Psoas muscle (tissue), 8 donors: ENCODE measurements at places on chromosomes 5 and 9.

- H3K27ac ChIP-seq = no peak overlapping the region
- H3K36me3 ChIP-seq = no peaks in the 10 kb centered on the region
- DNase-seq = no peak
- no peak overlapping the region for H3K4me3 ChIP-seq
Observed at GRCh38 chr5:78050888-78051287, 243.6 kb downstream of the AP3B1 start.

- no peaks in the 10 kb centered on the region for H3K27me3 ChIP-seq
- no peak for DNase-seq
- H3K36me3 ChIP-seq = peaks cover 12% of the 10 kb centered on the region
- H3K27ac ChIP-seq = no peak overlapping the region
Observed at GRCh38 chr9:6845880-6846279, 88.1 kb downstream of the KDM4C start.

DNA sequence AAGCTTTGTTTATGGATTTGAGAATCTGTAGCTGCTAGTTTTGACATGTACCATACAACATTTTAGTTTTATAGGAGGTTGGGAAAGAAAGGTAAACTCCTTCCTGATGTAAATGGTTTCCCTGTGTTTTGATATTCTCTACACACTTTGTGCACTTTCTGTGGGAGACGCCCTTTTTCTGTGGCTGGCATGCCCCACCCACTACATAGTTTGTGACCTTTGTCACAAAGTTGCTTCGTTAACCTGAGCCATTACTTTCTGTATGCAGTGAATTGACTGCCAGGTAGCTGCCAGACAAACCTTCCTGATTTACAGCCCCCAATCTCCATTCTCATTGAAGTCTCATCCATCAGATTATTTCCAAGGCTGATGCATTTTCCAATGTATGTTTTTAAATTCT, 90.6 kb downstream of the NLN start:
- no peak for DNase-seq
- H3K27me3 ChIP-seq = no peaks in the 10 kb centered on the region
- H3K4me1 ChIP-seq = no peaks in the 10 kb centered on the region
- no peak overlapping the region for H3K4me3 ChIP-seq
- H3K27ac ChIP-seq = no peak overlapping the region

GRCh38 chr9:108612513-108612912, 243.3 kb downstream of the ACTL7B start:
- H3K4me3 ChIP-seq = no peak overlapping the region
- no peak for DNase-seq
- no peaks in the 10 kb centered on the region for H3K4me1 ChIP-seq
- no peak overlapping the region for H3K27ac ChIP-seq
- no peaks in the 10 kb centered on the region for H3K36me3 ChIP-seq

DNA sequence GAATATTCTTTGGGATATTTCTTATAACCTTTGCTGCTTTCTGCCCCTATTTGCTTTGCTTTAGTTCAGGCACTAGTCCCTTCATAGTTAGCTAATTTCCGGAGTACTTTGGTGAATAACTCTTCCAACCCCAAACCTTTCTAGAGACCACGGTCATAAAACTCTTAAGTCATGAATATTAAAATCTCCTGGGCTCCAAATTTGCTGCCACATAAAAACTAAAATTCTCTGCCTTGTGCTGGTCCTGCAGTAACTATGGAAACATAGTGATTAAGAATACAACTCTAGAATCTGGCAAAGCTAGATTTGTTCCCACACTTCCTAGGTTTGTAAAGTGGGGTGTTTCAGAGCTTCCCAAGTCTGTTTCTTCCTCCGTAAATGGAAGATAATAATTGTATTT, 10.0 kb upstream of the ACTBL2 start:
- H3K4me1 ChIP-seq = no peaks in the 10 kb centered on the region
- no peak overlapping the region for H3K4me3 ChIP-seq
- no peak for DNase-seq
- no peaks in the 10 kb centered on the region for H3K27me3 ChIP-seq
- no peaks in the 10 kb centered on the region for H3K36me3 ChIP-seq

GRCh38 chr5:32160228-32160627, 13.9 kb downstream of the GOLPH3 start:
- H3K27ac ChIP-seq = no peak overlapping the region
- H3K4me1 ChIP-seq = peaks cover 45% of the 10 kb centered on the region
- DNase-seq = no peak
- H3K4me3 ChIP-seq = no peak overlapping the region
- H3K27me3 ChIP-seq = no peaks in the 10 kb centered on the region
- no peaks in the 10 kb centered on the region for H3K36me3 ChIP-seq

DNA sequence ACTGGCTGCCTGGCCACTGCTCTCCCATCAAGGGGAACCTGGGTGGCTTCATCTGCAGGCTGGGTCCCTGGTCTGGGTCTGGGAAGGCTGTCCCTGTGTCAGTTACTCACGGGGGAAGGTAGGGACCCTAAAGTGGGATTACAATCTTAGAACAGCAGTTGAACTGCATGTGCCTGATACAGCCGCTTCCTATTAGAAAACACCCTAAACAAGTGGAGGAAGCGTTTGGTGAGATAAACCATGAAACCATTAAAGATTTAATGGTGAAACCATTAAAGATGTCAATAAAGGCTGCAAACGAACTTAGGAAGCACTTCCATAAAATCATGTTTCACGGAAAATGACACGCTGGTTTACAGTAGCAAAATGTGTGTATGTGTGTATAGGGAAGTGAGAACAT, 2.5 kb upstream of the GFI1B start:
- H3K27me3 ChIP-seq = no peaks in the 10 kb centered on the region
- DNase-seq = no peak
- no peaks in the 10 kb centered on the region for H3K4me1 ChIP-seq

GRCh38 chr9:4465910-4466309, 24.4 kb upstream of the SLC1A1 start:
- no peak for DNase-seq
- no peak overlapping the region for H3K27ac ChIP-seq
- no peaks in the 10 kb centered on the region for H3K4me1 ChIP-seq
- H3K27me3 ChIP-seq = no peaks in the 10 kb centered on the region
- no peaks in the 10 kb centered on the region for H3K36me3 ChIP-seq

DNA sequence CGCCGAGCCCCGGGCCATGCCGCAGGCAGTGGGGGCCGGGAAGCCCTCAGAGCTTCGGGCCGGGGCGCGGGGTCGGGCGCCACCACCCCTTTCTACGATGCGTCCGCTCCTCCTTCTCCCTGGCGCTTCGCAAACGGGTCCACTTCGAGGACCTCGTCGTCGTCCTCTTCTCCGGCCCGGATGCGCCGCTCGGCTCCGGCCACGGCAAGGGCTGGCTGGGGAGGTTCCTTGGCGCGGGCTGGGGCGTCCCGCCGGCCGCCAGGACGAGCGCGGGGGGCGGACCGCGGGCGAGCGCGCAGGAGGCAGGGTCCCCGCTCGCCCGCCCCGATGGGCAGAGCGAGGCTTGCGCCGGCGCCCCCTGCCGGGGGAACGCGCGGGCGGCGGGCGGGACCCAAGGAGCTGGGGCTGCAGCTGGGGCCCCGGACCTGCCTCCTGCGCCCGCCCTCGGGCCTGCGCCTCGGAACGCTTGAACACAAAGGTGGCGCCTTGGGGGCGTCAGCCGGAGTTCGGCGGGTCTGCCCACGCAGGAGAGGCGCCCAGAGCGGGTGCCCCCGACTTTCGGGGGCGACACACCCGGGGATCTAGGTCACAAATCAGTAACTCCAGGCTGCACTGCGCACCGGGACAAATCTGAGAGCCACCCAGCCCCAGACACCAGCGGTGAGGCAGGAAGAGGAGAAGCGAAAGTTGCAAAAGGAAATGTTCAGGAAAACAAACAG, at the start of gene ROR2:
TSS of gene ROR2 (minus strand) at position 283 of the 719 bp plus-strand sequence.
- H3K27ac ChIP-seq = no peak within 1 kb of the TSS
- H3K4me1 ChIP-seq = no peaks in the 10 kb centered on the region
- H3K27me3 ChIP-seq = no peaks in the 10 kb centered on the region
- no peaks in the 10 kb centered on the region for H3K36me3 ChIP-seq

- H3K4me3 ChIP-seq = no peak overlapping the region
- H3K36me3 ChIP-seq = no peaks in the 10 kb centered on the region
- H3K27me3 ChIP-seq = no peaks in the 10 kb centered on the region
- H3K27ac ChIP-seq = peak overlapping the region; percentile 62
Observed at GRCh38 chr5:61449804-61450492, 117.9 kb downstream of the ZSWIM6 start.

GRCh38 chr9:15213249-15213648, 93.8 kb downstream of the TTC39B start:
- H3K27me3 ChIP-seq = no peaks in the 10 kb centered on the region
- no peaks in the 10 kb centered on the region for H3K36me3 ChIP-seq
- no peak overlapping the region for H3K4me3 ChIP-seq

GRCh38 chr5:6607559-6607936, 25.3 kb downstream of the NSUN2 start:
- no peak for DNase-seq
- no peak overlapping the region for H3K4me3 ChIP-seq
- H3K36me3 ChIP-seq = peaks cover 100% of the 10 kb centered on the region
- no peaks in the 10 kb centered on the region for H3K27me3 ChIP-seq
- H3K27ac ChIP-seq = no peak overlapping the region
- H3K4me1 ChIP-seq = no peaks in the 10 kb centered on the region

DNA sequence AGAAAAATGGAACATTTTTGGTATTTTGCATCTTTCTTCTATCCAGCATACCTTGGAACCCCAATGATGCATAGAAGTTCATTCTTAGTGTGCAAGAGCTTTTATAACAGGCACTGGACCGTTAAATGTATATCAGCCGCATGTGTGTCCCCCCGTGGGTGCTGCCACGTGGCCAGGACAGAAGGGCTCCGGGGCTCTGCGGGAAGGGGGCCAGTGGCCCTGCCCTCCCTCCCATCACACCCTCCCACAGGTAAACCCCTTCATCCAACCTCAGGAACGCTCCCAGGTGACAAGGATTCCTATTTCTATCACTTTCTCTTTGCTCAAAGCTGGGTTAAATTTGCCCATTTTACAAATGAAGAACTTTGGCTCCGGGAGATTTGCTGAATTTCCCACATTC, 393.4 kb upstream of the IRX4 start:
- no peak for DNase-seq
- no peak overlapping the region for H3K27ac ChIP-seq
- no peaks in the 10 kb centered on the region for H3K36me3 ChIP-seq
- H3K4me3 ChIP-seq = no peak overlapping the region
